Epithelial cell of prostate (primary cell): ENCODE measurements at places on chromosomes 12 and 14.
A peak's percentile ranks its signal among the peaks of the same experiment; 100 is the strongest.

DNA sequence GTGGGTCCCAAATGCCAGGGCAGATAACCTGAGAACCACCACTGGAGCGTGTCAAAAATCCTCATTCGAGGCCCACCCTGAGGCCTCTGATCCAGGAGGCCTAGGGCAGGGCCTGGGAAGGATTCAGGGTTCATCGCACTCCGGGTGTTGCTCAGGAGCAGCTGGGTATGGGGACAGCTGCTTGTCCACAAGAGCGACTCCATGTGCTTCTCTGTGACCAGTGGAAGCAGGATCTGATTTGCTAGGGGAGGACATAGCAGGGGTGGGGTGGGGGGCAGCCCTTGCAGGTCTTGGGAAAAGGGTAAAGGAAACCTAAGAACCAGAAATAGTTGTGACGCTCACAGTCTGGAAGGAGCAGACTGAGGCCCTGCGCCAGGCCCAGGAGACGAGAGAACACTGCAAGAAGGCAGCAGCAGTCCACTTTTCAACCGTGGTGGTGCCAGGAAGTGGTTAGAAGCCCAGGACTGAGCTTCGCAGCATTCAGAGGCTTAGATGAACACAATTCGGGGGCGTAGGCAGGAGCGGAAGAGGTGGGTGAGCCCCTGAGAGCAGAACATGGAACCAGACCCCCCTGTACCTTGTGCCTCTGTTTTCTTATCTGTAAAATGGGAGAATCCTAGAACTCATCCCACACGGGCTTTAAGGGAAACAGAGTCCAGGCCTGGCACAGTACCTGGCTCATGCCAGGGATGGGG lies 33.7 kb downstream of the ITPK1 start:
- no peak for DNase-seq

GRCh38 chr14:68577802-68578541 lies 214.9 kb downstream of the ZFP36L1 start:
- peak; percentile 95 for DNase-seq

- no peak for DNase-seq
Observed at GRCh38 chr12:66060163-66060907, 70.2 kb downstream of the LLPH start.

- DNase-seq, result no peak
Observed at GRCh38 chr14:80269353-80269925, 58.1 kb upstream of the DIO2 start.

DNA sequence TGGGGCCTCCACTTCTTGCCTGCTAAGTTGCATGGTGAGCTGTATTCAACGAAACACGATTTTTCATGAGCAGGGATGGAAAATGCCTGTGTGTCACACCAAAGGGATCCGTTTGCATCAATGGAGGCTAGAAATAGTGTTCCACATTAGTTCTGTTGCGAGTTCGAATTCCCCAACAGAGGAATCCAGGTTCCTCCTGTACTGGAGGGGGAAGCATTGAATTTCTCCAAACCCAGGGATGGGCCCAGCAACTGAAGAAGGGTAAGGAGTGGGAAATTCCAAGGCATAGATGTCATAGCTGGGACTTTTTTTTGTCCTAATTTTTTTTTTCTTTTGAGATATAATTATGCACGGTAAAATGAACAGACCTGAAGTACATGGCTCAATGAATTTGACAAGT lies 336.2 kb downstream of the DPF3 start:
- no peak for DNase-seq

DNA sequence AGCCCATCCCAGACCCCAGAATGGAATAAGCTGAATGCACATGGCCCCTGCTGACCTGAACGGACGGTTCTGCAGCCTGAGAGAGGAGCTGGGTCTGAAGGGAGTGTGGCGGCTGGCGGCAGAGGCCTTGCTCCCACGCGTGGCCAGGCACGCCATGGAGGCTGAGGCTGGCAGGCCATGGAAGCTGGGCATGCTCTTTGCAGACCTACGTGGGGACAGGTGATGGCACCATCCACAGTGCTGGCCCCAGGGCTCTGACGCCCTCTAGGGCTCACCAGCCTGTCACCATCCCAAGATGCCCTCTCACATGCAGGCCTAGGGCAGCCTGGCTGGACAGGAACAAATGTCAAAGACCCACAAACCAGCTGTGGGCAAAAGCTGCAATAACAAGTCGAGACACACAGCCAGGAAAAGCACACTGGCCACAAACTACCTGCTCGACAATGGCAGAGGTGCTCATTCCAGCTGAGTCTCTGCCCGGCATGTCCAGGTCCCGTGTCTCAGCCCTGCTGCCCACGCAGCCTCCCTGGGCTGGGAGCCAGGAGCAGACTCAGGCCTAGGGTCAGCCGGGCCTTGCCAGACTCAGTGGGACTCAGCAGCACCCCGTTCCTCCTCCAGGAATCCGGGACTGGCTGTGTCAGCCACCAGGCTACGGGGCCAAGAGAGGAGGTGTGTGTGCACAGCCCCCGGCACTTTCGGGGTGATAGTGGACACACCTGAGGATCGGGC lies 19.7 kb downstream of the BTBD6 start:
- DNase-seq, result no peak

- no peak for DNase-seq
Observed at GRCh38 chr14:58697930-58698642, 60.3 kb downstream of the DACT1 start.

DNA sequence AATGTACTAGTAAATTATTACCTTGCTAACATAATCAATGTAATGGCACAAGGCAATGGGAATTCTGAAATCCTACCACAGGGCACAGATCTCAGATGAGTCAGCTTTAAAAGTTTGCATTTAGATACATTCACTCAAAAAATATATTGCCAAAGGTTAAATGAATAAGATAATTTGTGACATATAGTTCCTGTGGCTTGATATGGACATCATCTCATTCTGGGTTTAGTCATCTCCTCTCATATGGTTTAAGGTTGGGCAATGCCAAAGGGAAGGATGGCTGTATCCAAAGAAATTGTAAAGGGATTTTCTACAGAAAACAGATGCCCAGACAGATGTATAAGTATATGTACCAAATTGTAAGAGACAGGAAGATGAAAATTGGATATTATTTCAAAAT lies 1065.0 kb downstream of the LRFN5 start:
- no peak for DNase-seq

DNA sequence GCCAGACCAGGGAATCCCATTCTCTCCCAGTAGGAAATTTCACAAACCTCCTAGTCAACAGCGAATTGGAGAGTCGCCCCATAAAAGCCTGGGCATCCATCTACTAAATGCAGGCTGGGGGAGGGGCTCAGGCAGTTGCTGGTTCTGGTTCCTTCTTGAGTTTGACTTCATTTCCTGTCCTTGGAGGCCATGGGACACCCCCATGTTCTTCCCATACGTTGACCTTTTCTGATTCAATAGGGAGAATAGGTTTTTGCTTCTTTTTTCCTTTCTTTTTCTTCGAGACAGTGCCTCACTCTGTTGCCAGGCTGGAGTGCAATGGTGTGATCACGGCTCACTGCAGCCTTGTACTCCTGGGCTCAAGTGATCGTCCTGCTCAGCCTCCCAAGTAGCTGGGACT lies 44.1 kb upstream of the TMEM263 start:
- DNase-seq, result no peak

DNA sequence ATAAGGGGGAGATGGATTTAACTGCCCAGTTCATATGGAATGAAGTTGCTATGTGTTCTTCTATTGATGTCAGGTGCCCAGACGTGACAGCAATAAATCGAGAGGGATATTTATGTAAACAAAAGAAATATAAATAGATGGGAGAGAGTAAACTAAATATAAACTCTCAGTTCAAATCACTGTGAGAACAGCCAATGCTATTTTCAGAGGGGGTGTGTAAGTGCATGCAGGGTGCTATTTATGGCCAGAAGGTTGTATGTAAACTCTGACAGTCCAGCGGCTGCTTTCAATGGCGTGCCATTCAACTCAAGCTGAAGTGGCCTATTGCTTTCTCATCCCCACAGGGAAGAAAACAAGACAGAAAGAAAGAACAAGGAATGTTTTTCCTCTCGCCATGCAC lies 127.2 kb downstream of the KCNA5 start:
- DNase-seq, result no peak

DNA sequence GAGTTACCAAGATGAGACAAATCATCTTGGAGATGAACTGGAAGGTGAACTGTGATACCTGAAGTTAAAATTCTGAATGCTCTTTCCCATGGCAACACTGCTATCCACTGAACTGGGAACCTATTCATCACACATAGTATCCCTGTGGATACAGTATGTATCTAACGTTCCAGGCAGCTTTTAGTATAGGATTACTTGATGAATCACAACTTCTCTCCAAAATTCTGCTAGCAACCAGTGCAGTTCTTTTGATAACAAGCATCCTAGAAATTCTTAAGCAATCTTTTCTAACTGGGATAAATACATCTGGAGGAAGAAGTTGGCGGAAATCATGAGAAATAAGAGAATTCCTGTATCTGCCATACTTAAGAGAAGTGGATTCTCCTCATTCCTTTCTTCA lies 66.4 kb downstream of the PAWR start:
- DNase-seq, result no peak

DNA sequence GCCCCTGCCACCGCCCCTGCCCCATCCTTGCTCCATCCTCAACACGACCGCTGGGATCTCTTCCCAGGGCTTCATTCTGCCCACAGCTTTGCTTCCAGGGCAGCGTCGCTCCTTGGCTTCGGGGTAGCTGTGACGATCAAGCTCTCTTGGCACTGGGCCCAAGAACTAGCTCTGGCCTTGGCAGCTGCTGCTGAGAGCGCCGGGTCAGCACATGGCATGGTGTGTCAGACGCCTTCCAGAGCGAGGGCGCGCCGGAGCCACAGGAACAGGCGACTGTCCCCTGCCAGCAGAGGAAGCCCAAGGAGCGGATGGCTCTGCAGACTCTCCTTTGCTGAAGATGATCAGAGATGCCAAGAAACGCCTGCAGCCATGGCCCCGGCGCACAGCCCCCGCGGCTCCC lies 15.9 kb downstream of the RAB35 start:
- no peak for DNase-seq
